ENCODE measurements at places on chromosomes 11 and 22. TPM values are rescaled to one million over a fixed set of nuclear protein-coding genes. Genes with fewer than 3 reads are reported as not detected.

The KRTAP5-4 gene
- total RNA-seq = not detected

The PGGHG gene
- 82.3 TPM for total RNA-seq

The ST14 gene
- not detected for total RNA-seq

The NFAM1 gene
- 0.11 TPM for total RNA-seq

The TSPAN32 gene
- 7.6 TPM for total RNA-seq

The FAM83F gene
- total RNA-seq = 0.91 TPM

The SNX32 gene
- 2.9 TPM for total RNA-seq

The ETS1 gene
- total RNA-seq = 410 TPM

The CRYBA4 gene
- total RNA-seq = not detected

The ATG16L2 gene
- total RNA-seq = 59.4 TPM

The FBLN1 gene
- not detected for total RNA-seq

The GAS2L1 gene
- 0.98 TPM for total RNA-seq

The TOMM22 gene
- 155 TPM for total RNA-seq

The C11orf52 gene
- total RNA-seq = not detected
